ENCODE measurements at places on chromosomes 6 and 20. TPM values are rescaled to one million over a fixed set of nuclear protein-coding genes. Genes with fewer than 3 reads are reported as not detected.

DNA sequence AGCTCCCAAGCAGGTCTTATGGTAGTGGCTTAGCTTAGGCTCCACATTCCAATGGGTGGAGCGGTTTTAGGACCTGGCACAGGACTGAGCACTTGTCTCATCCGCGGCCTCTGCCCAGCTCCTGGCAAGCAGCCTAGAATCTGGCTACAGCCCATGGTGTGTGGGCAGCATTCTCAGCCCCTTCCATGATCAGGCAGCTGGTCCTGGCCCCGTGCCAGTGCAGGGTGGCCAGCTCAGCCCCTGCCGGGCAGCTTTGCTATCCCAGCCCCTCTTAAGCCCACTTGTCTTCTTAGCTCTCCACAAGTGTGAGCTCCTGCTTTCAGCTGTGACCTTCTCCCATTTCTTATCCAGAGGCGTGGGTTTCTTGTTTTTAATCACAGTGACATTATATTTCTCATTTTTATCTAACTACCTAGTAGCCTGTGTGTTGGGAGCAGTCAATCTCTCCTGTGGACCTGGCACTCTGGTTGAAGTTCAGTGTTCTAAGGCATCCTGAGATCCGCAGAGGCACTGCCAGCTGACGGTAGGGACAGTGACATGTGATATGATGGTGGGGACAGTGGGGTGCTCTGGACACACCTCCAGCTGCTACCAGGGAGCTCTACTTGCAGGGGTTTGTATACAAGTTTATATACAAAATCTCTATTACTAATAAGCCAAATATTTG lies 119.9 kb upstream of the PRND start:
- H3K4me3 ChIP-seq = no peak overlapping the region
- no peaks in the 10 kb centered on the region for H3K27me3 ChIP-seq
- peak; percentile 71 for DNase-seq
- H3K27ac ChIP-seq = no peak overlapping the region
- no peaks in the 10 kb centered on the region for H3K4me1 ChIP-seq

DNA sequence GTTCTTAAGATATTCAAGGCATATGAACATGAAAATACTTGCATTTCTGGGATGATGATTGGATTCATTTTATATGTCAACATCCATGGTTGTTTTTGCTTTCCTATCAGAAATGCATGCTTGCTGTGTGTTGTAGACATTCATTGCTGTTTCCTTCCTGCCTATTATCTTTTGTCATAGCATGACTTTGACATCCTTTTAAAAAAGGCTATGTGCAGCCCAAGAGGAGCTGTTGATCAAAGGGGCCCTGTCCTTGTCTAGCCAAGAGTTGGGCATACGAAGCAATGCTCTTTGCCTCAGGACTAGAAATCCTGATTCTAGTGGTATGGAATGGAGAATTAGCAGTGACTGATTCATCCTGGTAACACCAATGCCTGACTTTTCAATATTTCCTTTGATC lies 143.1 kb downstream of the RNF144B start:
- no peaks in the 10 kb centered on the region for H3K27me3 ChIP-seq
- no peaks in the 10 kb centered on the region for H3K36me3 ChIP-seq
- no peak overlapping the region for H3K4me3 ChIP-seq
- no peak for DNase-seq
- H3K27ac ChIP-seq = no peak overlapping the region

- no peak for DNase-seq
- no peak overlapping the region for H3K4me3 ChIP-seq
- no peaks in the 10 kb centered on the region for H3K4me1 ChIP-seq
- no peaks in the 10 kb centered on the region for H3K36me3 ChIP-seq
Observed at GRCh38 chr6:155645325-155645724, 189.7 kb upstream of the NOX3 start.

DNA sequence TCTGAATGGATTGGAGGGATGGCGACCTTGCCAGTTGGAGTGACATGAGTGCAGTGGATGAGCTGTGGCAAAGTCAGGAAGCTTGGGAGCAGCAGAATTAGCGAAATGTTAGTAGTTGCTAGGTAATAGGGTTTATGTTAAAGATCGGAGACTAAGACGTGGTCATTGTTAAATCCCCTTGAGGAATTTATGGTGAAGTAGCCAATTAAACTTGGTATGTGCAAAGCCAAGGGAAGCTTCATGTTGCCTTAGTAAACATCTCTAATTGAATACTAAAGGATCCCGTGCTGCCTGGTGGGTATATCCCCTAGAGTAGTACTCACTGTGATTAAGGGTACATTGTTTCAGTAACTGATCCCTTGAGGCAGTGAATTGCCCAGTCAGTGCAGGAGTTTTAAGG lies 106.0 kb downstream of the PRIM2 start:
- no peak overlapping the region for H3K4me3 ChIP-seq
- H3K4me1 ChIP-seq = no peaks in the 10 kb centered on the region
- no peaks in the 10 kb centered on the region for H3K36me3 ChIP-seq
- no peak overlapping the region for H3K27ac ChIP-seq

VAPB gene
- 60.4 TPM for total RNA-seq

SLC17A9 gene
- 9.5 TPM for total RNA-seq
